ENCODE measurements at places on chromosomes 12 and 14. TPM values are rescaled to one million over a fixed set of nuclear protein-coding genes. Genes with fewer than 3 reads are reported as not detected.
A peak's percentile ranks its signal among the peaks of the same experiment; 100 is the strongest.

- no peak for DNase-seq
Measured at GRCh38 chr12:121930862-121931261, 12.5 kb downstream of the CFAP251 start.

DNA sequence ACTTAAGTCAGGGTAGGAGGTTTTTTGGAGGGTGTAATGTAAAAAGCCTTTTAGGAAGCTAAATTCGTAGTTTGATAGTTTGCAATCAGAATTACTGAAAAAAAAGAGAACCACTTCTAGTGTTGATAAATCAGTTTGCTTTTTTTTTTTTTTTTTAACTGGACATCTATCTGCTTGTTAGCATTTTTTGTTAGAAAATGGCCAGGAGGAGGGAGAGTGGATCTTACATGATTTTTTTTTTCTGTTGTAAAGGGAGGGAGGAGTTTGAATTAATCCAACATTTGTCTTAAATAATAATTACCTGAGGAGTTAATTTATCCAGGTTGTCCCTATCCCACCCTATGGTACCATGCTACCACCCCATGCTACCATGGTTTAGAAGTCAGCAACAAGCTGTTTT is 1.2 kb downstream of the FBXO34 start:
- DNase-seq, result no peak

DNA sequence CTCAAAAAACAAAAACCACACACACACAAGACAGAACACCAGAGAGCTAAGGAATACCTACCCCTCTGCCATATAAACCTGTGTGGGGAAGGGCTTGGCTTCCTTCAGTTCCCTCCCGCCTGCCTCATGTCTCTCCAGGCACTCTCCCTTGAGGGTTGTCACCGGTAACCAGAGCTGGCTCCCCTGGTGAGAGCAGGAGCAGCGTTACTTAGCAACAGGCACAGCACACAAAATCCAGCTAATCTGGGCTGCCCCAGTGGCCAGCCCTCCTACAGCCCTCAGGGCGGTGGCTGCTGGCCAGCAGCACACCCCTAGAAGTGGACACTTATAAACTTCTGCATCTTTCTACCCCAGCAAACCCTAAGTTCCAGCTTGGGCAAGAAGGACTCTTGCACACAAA is 21.6 kb upstream of the NR4A1 start:
- DNase-seq, result peak; percentile 87

GRCh38 chr12:86777325-86777724 is 521.1 kb upstream of the MGAT4C start:
- no peak for DNase-seq

DNA sequence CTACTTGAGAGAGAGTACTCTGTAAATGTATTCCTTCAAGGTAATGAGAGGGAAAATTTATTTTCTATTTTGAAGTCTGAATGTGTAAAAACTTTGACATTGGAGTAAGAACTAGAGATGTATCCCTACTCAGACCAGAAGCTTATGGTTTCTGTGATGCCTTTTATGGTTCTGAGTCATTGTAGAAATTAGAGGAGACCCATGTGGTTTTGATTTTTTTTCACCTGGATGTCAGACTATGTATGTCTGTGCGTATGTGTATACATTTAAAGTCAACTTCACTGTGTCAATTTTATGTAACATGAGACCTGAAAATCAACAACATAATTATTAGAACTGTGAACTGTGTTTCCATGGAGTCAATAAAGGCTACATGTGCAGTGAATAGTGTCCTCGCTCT is 302.0 kb downstream of the TRHDE start:
- no peak for DNase-seq

DNA sequence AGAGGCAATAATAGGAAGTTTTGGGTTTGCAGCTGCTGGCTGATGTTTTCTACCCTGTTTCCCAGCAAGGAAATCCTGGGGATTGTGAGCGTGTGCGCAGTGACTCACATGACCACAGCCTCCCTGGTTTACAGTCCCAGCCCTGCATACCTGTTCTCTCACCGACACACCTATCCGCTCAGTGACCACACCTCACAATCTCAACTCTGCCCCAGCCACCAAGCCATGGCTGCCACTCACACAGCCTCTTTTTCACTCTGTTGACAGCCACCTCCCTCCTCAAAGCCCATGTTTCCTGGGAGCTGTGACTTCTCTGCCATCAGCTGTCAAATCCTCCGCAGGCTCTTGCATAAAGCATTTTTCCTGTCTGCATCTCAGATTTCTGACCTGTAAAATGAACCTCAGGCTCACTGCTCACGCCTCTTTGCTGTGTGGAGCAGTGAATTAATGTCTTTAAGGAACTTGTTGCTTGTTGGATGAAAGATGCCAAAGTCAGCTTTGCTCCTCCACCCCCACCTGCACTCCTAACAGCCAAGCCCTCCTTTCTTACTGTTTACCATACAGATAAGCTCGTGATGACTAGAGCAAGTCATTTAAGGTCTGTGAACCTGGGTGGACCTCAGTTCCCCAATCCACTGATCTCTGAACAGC is 43.5 kb downstream of the B4GALNT3 start:
- no peak for DNase-seq

DNA sequence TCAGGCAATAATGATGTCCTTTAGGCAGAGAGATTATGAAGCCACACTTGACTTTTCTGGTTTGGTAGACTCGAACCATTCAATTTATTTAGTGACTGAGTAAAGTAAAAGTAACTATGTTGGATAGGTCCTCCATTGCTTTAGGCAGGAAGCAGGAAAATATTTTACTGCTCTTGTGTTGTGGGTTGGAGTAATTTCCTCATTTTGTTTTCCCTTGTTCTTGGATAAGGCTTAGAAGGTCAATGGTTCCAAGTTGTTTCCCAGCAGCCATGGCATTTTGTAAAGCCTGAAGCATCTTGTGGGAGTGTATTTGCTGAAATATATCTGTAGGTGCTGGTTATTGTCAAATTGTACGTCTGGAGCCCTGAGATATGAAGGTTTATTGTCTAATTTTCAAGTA is 161.2 kb upstream of the SLC38A2 start:
- no peak for DNase-seq

DNA sequence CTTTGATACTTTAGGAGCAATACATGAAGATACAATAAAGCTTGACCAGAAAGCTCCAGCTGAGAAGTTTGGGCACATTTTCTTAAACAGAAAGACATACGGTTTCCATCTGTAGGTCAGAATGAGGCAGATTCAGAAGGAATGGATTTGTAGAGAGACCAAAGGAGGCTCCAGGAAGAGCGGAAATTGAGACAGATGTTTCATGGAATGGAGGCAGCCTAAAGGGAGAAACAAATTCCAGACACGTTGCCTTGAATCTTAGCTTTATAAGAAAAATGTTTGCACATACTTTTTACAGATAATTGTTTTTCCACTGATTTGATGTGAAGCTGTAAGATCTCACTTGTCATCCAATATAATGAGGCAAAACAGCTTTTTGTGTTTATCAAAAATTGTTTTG is 24.8 kb downstream of the EPYC start:
- DNase-seq, result no peak

- DNase-seq, result peak; percentile 63
Measured at GRCh38 chr12:101414533-101415119, 7.1 kb upstream of the ARL1 start.

GRCh38 chr12:75560167-75560566 is 48.8 kb upstream of the KRR1 start:
- peak; percentile 32 for DNase-seq

- no peak for DNase-seq
Measured at GRCh38 chr12:38152816-38153736, 163.5 kb upstream of the ALG10B start.

DNA sequence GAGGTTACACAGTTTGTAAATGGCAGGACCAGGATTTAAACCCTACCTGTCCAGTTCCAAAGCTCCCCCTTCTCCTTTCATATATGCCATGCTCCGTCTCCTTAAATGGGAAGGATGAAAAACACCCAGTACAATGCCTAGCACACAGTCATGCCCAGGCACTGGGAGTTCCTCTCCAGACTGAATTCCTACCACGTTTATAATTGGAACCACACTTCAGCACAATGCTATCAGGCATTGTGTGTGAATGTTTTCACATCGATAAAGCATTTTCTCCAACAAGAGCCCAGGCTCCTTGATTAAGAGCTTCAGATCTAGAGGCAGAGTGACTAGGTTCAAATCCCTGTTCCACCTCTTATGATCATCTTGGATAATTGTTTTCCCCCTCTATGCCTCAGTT is 2.7 kb upstream of the NUAK1 start:
- DNase-seq, result no peak

DNA sequence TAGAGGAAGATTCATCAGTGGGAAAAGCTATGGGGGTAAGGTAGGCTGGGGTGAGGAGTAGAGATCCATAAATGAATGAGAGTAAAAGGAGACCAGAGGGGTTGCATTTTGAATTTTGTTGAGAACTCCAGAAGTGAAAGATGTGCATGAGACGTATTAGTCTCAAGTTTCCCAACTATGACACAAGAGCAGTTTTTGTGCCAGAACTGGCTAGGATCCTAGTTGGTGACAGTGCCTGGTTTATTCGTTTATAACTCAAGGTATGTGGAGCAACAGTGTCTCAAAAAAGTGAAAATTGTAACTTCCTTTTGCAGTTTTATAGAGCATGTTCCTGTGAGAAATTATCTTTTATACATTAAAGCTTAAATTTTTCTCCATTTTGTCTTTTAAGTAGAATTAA is 377.0 kb downstream of the NPAS3 start:
- peak; percentile 12 for DNase-seq

Gene PTGDR
- not detected for total RNA-seq

Measured in M059J (cell line).